Aortic smooth muscle cell (primary cell): ENCODE measurements at places on chromosomes 16 and 17. TPM values are rescaled to one million over a fixed set of nuclear protein-coding genes. Genes with fewer than 3 reads are reported as not detected.

The SLC38A8 gene
- not detected in 2 replicates for total RNA-seq

The SPATA22 gene
- 0.87 TPM in 1 of 2 replicates, not detected in the other for total RNA-seq

The NPIPA8 gene
- total RNA-seq, result 0.40 TPM in 1 of 2 replicates, not detected in the other

The KRT9 gene
- total RNA-seq, result not detected in 2 replicates

The C1QL1 gene
- 0.31 and 0.66 TPM in 2 replicates for total RNA-seq

The USP36 gene
- total RNA-seq, result 17.7 and 17.8 TPM in 2 replicates

The OR4D1 gene
- total RNA-seq, result not detected in 2 replicates

The TBC1D3I gene
- not detected in 2 replicates for total RNA-seq

The TOP2A gene
- 49.6 and 86.1 TPM in 2 replicates for total RNA-seq

The ATAD5 gene
- total RNA-seq, result 1.4 and 2.5 TPM in 2 replicates

The RHBDF1 gene
- total RNA-seq, result 112 and 122 TPM in 2 replicates

The CREBBP gene
- total RNA-seq, result 15.1 and 27.0 TPM in 2 replicates

The CRHR1 gene
- total RNA-seq, result not detected in 2 replicates

The CIBAR2 gene
- total RNA-seq, result not detected in 2 replicates

The CARD14 gene
- total RNA-seq, result 0.12 TPM in 1 of 2 replicates, not detected in the other

The WFDC1 gene
- 29.6 and 32.1 TPM in 2 replicates for total RNA-seq

The CHST5 gene
- total RNA-seq, result 0.13 TPM in 1 of 2 replicates, not detected in the other

The LRRC46 gene
- total RNA-seq, result 0.25 TPM in 1 of 2 replicates, not detected in the other

The ARL5C gene
- total RNA-seq, result under 0.01 and 0.06 TPM in 2 replicates

The SDR42E1 gene
- under 0.01 TPM in 2 replicates for total RNA-seq
